ENCODE measurements at places on chromosomes 13 and 19. TPM values are rescaled to one million over a fixed set of nuclear protein-coding genes. Genes with fewer than 3 reads are reported as not detected.

DNA sequence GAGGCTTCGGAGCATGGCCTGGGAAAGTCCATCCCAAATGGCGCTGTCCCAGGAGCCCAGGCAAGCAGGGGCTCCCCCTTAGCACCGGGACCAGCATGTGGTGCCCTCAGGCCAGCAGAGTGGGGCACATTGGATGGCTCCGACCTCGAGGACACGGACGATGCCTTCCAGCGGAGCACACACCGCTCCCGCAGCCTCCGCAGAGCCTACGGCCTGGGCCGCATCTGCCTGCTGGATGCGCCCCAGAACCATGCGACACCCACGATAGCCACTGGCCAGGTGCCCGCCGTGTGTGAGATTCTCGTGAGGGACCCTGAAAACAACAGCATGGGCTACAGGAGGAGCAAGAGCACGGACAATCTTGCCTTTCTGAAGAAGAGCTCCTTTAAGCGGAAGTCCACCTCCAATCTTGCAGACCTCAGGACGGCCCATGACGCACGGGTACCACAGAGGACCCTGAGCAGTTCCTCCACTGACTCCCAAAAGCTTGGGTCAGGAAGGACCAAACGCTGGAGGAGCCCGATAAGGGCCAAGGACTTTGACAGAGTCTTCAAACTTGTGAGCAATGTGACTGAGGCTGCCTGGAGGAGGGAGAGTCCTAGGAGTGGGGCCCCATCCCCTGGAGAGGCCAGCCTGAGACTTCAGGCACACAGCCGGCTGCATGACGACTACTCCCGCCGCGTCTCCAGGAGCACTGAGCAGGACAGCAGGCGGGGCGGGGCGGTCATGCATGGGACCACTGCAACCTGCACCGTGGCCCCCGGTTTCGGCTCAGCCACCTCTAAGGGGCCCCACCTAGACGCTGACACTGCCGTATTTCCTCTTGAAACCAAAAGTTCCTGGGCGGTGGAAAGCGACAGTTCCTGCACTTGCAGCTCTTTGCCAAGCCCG is 63.1 kb downstream of the SPATA13 start:
- H3K27ac ChIP-seq, result no peak overlapping the region
- peaks cover 4% of the 10 kb centered on the region for H3K4me1 ChIP-seq
- DNase-seq, result no peak
- no peak overlapping the region for H3K4me3 ChIP-seq

- no peak overlapping the region for H3K27ac ChIP-seq
- H3K27me3 ChIP-seq, result no peaks in the 10 kb centered on the region
- H3K4me3 ChIP-seq, result no peak overlapping the region
- H3K4me1 ChIP-seq, result peaks cover 7% of the 10 kb centered on the region
Observed at GRCh38 chr13:42215578-42216421, 56.2 kb upstream of the AKAP11 start.

DNA sequence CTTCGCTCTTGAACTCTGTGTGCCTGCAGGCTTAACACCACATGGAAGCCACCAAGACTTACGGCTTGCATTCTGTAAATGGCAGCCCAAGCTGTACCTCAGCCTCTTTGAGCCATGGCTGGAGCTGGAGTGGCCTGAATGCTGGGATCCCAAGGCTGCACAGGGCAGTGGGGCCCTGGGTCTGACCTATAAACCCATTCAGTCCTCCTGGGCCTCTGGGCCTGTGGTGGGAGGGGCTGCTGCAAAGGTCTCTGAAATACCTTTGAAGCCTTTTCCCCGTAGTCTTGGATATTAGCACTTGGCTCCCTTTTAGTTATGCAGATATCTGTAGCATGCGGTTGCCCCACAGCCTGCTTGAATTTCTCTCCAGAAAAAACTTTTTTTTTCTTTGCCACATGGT is 8.2 kb downstream of the TM9SF2 start:
- H3K4me1 ChIP-seq, result no peaks in the 10 kb centered on the region
- no peak overlapping the region for H3K4me3 ChIP-seq

GRCh38 chr13:98746968-98747367 is 5.5 kb downstream of the SLC15A1 start:
- H3K4me3 ChIP-seq, result no peak overlapping the region
- H3K4me1 ChIP-seq, result peaks cover 3% of the 10 kb centered on the region
- H3K27me3 ChIP-seq, result peaks cover 3% of the 10 kb centered on the region

DNA sequence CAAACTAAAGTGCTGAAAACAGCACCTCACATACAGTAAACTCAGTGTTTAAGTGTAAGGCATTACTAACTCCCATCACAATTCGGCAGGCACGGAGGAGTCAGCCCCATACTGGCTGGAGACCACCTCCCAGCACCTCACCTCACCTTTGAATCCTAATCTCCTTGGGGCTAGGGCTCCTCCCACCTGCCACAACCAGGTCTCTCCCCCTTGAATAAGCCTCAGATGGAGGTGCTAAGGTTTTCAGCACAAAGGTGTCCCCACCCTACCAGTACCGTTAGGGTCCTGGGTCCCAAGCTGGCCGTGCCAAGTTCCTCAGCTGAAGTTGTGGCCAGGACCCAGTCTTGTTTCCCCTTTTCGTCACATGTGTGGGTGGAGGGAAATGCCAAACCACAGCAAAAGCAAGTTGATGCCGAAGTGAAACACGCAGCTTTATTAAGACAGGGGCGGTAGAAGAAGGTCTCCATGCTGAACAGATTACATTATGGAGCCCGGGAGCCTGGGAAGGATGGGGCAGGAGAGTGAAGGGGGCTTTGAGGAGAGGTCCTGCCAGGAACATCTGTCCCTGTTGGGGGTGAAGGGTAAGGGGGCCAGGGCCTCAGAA is at the start of gene IGFLR1:
IGFLR1 (minus strand) TSS at position 332 of the 604 bp plus-strand sequence. CDS start 1,272 bp downstream, outside the sequence.
- H3K36me3 ChIP-seq, result peaks cover 18% of the 10 kb centered on the region
- H3K27ac ChIP-seq, result no peak within 1 kb of the TSS
- H3K4me1 ChIP-seq, result peaks cover 4% of the 10 kb centered on the region

GRCh38 chr19:32362318-32362691 is 16.9 kb downstream of the ZNF507 start:
- H3K4me1 ChIP-seq, result no peaks in the 10 kb centered on the region
- no peaks in the 10 kb centered on the region for H3K27me3 ChIP-seq
- peaks cover 76% of the 10 kb centered on the region for H3K36me3 ChIP-seq
- no peak overlapping the region for H3K27ac ChIP-seq
- H3K4me3 ChIP-seq, result no peak overlapping the region

GRCh38 chr19:3538258-3538929 is 580 bp upstream of the TEKTIP1 start:
- H3K4me1 ChIP-seq, result no peaks in the 10 kb centered on the region
- DNase-seq, result no peak
- H3K36me3 ChIP-seq, result peaks cover 42% of the 10 kb centered on the region

- no peaks in the 10 kb centered on the region for H3K27me3 ChIP-seq
- no peak overlapping the region for H3K4me3 ChIP-seq
- H3K4me1 ChIP-seq, result peaks cover 14% of the 10 kb centered on the region
- DNase-seq, result peak; percentile 20
Observed at GRCh38 chr13:113856716-113857065, 7.2 kb downstream of the GAS6 start.

GRCh38 chr13:39616087-39616694 is 13.2 kb upstream of the LHFPL6 start:
- peak; percentile 55 for DNase-seq
- H3K27me3 ChIP-seq, result no peaks in the 10 kb centered on the region
- no peaks in the 10 kb centered on the region for H3K36me3 ChIP-seq
- no peaks in the 10 kb centered on the region for H3K4me1 ChIP-seq

DNA sequence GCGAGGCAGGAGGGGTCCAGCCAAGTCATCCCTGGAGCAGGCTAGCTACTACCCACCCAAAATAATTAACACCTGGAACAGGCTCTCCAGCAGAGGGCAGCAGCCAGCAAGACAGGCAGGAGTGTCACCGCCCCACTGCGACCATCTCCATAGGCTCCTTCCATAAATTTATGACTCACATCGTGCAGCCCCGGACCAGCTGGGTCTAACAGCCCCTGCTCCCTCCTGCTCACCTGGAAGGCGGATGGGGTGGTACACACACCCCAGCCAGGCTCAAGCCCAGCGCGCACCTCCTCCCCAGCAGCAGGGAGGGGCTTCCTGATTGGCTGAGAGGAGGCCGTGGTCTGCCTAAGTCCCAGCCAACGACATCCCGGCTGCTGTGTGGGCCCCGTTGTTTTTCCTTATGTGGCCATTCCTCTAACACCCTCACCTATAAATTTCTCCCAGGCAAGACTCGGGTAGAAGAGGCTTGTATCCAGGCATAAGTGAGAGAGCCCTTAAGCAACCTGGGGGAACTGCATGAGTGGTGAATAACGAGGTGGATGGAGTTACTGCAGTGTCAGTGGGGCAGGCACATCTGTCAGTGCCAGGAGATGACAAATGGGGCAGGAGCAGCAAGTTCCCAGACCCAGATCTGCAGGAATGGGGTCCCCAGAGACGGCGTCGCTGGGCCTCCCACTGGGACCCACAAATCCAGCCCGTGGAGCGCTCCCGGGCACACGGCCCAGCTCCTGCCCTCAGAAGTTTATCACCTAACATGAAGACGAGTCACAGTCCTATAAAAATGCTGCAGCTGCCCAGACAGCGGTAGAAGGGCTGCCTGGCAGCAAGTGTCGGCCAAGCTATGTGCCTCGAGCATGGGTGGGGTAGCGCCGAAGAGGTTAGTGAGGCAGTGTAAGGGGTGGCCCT is 43.1 kb downstream of the CEBPG start:
- peak overlapping the region; percentile 62 for H3K4me3 ChIP-seq
- H3K27me3 ChIP-seq, result no peaks in the 10 kb centered on the region
- no peaks in the 10 kb centered on the region for H3K36me3 ChIP-seq
- DNase-seq, result peak; percentile 85
- H3K4me1 ChIP-seq, result no peaks in the 10 kb centered on the region

- H3K4me1 ChIP-seq, result no peaks in the 10 kb centered on the region
- no peak overlapping the region for H3K27ac ChIP-seq
- H3K4me3 ChIP-seq, result peak overlapping the region; percentile 65
- H3K27me3 ChIP-seq, result no peaks in the 10 kb centered on the region
- peaks cover 2% of the 10 kb centered on the region for H3K36me3 ChIP-seq
- peak; percentile 35 for DNase-seq
Observed at GRCh38 chr19:8342316-8342683, 762 bp downstream of the KANK3 start.

GRCh38 chr19:46530636-46531035 is 35.0 kb upstream of the PNMA8B start:
- no peak overlapping the region for H3K4me3 ChIP-seq
- H3K4me1 ChIP-seq, result no peaks in the 10 kb centered on the region
- no peak overlapping the region for H3K27ac ChIP-seq
- no peaks in the 10 kb centered on the region for H3K36me3 ChIP-seq
- no peaks in the 10 kb centered on the region for H3K27me3 ChIP-seq
- peak; percentile 70 for DNase-seq

The STOML3 gene
- not detected for total RNA-seq

The LSR gene
- 152 TPM for total RNA-seq

The NCCRP1 gene
- 1.9 TPM for total RNA-seq
